AG04449 (cell line): ENCODE measurements at places on chromosomes 2 and 18.
A peak's percentile ranks its signal among the peaks of the same experiment; 100 is the strongest.

- DNase-seq = no peak
Observed at GRCh38 chr2:14348247-14348646, 284.3 kb upstream of the LRATD1 start.

DNA sequence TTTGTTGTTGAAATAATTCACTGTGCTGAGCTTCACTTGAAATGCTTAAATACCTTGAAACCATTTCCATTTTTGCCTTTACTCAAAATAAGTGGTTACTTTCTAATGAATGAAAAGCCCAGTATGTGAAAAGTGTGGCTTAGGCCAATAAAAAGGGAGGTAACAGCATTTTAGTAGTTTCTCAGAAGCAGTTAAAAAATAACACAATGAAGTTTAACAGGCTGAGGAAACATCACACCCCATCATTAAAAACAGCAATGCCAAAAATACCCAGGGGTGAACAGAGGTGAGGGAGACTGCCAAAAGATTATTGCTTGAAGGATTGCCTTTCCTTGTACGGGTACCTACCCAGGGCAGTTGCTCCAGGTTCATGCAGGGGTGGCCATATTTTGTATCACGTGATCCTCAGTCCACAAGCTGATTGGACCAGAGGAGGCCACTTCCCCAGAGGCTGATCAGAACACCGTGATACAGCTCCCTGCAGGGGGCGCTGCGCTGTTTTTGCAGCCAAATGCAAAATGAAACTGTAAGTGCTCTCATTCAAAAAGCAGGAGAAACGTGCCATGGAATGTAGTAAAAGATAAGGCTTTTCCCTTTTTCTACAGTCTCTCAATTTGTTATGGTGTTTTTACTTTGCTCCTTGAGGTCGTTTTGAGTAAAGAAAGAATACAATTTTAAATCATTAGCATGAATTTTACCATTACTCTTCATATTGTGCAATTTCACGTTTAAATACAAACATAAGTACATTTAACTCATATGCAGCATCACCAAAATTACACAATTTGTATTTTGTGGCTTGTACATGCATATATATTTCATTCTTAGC, 70.2 kb upstream of the SH3BP4 start:
- DNase-seq = no peak

- DNase-seq = no peak
Observed at GRCh38 chr2:6454286-6454990, 411.3 kb downstream of the CMPK2 start.

DNA sequence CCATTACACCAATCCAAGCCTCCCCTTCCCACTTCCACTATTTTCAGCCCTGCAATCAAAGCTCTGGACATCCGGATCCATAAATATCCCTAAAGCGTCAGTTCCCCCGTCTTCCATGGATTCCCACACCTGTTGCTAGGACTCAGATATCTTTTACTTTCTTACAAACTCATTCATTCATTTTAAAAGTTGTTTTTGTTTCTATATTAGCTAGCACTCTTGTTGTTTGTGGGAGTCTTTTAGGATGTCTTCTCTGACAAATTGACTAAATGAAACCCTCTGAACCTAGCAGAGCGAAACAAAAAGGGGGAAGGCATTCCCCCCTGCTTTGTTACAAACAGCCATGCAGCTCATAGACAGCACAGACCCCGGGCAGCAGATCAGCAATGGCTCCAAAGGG, 9.0 kb upstream of the NBAS start:
- no peak for DNase-seq

DNA sequence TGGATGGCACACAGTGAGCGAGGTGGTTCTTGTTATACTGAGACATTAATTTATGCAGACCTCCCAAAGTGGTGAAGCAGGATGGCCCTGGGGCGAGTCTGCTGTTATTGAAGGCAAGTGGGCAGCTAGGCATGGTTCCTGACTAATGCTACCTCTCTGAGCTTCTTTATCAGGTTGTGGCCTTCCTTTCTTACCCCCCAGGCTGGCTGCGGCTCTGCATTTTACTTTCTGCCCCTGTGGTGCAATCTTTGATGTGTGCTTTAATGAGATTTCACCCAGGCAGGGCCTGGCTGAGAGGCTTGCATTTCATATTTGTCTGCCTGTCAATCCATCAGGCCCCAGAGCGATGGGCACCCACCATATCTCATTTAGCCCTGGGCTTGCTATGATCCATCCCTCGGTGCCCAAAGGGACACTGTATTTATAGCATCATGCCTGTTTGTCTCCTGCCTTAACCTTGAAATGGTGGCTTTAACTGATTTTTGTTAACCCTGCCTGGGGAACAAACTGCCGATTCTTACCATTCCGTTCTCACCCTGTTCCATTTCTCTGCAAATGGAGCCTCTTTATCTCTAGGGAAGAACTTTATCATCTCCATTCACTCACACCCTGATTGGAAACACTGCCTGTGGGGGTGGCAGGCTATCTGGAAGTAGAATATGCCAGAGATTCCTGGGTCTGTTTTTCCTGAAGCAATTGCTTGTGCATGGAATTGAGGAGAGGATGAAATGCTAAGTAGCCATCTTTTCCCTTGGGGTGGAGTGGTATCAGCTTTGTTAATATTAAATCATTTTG, 316.2 kb upstream of the THSD7B start:
- DNase-seq = no peak

DNA sequence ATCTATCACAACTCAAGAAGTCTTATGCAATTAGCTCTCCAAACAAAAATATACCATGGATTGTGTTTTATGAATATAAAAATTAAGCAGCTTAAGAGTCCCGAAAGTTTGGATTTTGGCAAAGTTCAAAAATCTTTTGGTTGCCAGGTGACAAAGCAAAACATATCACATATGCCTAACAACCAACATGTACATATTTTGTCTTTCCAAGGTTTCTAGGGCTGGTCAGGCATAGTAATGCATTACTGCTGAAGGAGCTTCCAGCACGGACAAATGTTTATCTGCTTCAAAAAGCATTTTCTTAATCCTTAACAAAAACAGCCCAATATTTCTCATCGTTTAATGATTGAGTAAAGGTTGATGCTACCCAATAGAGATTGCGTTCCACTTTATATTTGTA, 1327.1 kb upstream of the ZEB2 start:
- no peak for DNase-seq

DNA sequence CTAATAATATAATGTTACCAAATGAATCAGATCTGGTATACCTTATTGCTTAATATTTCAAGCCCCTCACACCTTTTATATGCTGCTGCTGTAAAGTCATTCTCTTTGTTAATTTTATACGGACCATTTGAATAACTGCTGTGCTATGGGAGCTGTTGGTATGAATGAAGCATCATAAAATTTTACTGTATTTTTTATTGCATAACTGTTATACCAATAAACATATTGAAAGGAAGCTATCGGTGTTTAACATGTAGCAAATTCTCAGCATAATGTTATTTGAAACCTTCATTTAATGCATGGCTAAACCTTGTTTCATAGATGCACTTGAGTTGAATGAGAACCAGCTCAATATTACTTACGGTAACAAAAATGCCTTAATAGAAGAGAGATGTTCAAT, 1040.3 kb downstream of the SOCS6 start:
- DNase-seq = no peak

DNA sequence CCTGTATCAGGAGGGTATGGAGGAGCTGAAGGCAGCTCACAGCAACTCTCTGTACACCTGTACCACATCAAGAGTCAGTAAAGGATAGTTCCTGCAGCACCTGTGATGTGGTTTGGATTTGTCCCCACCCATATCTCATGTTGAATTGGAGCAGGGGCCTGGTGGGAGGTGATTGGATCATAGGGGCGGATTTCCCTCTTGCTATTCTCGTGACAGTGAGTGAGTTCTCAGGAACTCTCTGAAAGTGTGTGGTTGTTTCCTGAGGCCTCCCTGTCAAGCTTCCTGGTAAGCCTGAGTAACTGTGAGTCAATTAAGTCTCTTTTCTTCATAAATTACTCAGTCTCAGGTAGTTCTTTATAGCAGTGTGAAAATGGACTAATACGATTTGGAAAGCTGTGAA, 28.9 kb downstream of the OSBPL1A start:
- DNase-seq = no peak

DNA sequence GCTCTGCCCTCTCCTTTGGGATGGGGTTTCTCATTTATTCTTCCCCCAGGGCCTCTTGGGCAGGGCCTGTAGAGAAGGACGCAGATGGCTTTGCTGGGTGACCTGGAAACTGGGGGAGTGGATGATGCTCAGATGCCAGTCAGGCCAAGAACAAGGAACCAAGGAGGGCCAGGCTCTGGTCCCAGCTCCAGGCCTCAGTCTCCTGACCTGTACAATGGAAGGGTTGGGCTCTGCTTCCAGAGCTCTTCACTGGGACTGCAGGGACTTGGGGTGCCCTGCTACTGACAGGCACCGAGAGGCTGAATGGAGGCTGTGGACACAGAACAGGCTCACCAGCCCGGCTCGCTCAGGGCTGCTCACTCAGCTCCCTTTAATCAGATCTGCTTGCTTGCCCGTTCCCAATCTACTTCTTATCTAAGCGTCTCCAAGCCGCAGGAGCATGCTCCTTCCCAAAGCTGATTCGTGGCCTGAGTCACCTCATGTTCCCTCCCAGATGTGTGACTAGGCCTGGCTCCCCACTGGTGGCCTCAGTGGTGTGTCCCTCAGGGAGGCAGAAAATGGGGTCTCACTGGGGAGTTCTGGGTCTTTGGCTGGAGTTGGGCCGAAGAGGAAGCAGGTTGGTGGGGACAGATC, 82.6 kb upstream of the ODC1 start:
- DNase-seq = no peak

- no peak for DNase-seq
Observed at GRCh38 chr2:20200697-20201555, 24.0 kb downstream of the SDC1 start.

GRCh38 chr18:73235491-73235890, 367.7 kb upstream of the NETO1 start:
- peak; percentile 79 for DNase-seq

GRCh38 chr2:160387558-160388262, 105.9 kb downstream of the RBMS1 start:
- peak; percentile 98 for DNase-seq

- DNase-seq = no peak
Observed at GRCh38 chr2:241894056-241894641, 24.6 kb downstream of the RTP5 start.

DNA sequence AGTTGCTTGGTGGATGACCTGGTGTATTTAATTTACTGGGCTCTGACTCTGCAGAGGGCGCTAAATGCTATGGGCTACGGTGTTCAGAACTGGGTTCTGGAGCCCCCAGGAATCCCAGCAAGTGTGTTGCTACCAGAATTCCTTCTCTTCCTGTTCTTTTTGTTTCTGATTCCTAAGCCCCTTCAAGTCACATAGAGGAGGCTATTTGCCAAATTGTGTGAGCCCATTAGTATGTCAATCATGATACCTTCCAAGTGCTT, 358.2 kb upstream of the SPRED2 start:
- DNase-seq = no peak

DNA sequence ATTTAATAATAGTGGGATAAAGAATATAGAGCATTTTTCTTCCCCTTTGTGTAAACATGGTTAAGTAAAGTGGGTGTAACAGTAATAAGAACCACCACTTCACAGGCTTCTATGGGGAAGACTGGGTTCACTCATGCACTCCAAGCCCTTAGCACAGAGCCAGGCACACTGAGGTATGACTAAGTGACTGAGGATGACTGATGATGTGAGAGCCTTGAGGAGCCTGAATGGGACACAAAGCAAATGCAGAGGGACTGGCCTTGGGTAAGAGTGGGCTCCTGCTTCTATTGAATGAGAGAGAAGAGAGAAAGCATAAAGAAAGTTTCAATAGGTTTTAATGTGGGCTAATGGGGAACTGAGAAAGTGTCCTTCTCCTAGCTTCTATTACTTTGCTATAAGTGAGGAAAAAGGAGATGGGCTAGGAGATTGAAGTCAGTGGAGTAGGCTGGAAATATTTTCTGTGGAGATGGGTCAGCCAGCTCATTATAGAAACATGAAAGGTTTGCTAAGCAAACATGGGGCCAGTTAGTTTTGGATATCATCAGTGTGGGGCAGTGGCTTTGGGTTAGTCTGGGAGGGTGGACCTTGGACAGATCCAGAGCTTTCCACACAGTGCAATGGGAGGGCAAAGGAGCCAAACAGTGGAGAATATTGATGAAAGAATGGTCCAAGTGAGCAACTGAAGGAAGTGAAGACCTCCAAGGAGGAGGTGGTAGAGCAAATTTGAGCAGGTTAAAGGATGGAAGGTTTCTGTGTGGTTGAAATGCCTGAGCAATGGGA, 20.6 kb downstream of the IL1F10 start:
- DNase-seq = no peak

GRCh38 chr2:225820826-225821225, 421.3 kb downstream of the NYAP2 start:
- no peak for DNase-seq

GRCh38 chr2:85016446-85016845, 45.5 kb downstream of the KCMF1 start:
- DNase-seq = no peak

DNA sequence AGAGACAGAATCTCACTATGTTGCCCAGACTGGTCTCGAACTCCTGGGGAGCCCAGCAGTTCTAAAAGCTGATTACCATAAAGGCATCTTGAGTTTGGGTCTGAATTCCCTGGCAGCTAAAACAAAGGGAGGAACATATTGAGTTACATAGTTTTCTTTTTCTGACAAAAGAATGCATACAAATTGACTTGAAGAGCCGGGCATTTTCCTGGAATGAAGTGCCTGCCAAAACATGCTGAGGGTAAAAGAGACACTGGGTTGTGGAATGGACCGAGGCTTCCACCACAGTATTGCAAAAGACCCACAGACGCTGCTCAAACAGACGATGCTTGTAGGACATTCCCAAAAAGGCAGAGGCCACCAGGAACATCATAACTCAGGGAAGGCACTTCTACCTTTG, 35.1 kb upstream of the ROCK2 start:
- DNase-seq = peak; percentile 37

DNA sequence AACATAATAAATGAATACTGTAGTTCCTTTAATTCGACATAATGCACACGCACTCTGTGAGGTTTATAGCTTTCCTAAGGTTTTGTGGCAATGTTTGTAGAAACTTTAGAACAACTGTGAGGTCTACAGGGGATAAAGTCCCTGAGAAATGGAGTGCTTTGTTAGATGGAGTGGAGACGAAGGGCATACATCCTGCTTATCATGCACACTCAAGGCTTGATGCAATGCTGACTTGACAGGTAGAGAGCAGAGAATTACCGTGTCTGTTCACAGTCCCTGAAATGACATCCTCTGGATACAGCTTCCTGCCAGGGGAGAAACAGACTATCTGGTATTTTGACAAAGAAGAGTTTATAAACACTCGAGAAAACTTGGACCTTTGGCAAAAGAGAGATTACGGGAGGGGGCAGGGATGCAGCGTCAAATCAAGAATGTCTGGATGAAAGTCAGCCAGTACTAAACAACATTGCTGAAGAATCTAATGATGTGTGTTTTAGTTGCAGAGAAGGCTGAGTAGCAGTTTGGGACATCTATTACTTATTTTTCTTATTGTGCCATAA, 766.9 kb upstream of the ZEB2 start:
- DNase-seq = no peak

GRCh38 chr2:73749314-73749713, 12.2 kb upstream of the TPRKB start:
- no peak for DNase-seq

GRCh38 chr18:59220164-59220783, 316 bp downstream of the GRP start:
- DNase-seq = no peak
